ENCODE measurements at places on chromosomes 2 and 18. TPM values are rescaled to one million over a fixed set of nuclear protein-coding genes. Genes with fewer than 3 reads are reported as not detected.

SH3RF3 gene
- 5.6 TPM for polyA plus RNA-seq

CERKL gene
- polyA plus RNA-seq: 13.4 TPM

SPDYA gene
- 0.81 TPM for polyA plus RNA-seq

TFCP2L1 gene
- 55.1 TPM for polyA plus RNA-seq

EHD3 gene
- 29.1 TPM for polyA plus RNA-seq

ARID5A gene
- polyA plus RNA-seq: 5.4 TPM

IKZF2 gene
- polyA plus RNA-seq: 7.3 TPM

RBKS gene
- 10.1 TPM for polyA plus RNA-seq

PFN4 gene
- polyA plus RNA-seq: 2.0 TPM

ERICH2 gene
- polyA plus RNA-seq: 2.2 TPM

GKN1 gene
- not detected for polyA plus RNA-seq

Measured in renal pelvis (tissue), 12 donors.